ENCODE measurements at places on chromosomes 3 and 15.
A peak's percentile ranks its signal among the peaks of the same experiment; 100 is the strongest.

DNA sequence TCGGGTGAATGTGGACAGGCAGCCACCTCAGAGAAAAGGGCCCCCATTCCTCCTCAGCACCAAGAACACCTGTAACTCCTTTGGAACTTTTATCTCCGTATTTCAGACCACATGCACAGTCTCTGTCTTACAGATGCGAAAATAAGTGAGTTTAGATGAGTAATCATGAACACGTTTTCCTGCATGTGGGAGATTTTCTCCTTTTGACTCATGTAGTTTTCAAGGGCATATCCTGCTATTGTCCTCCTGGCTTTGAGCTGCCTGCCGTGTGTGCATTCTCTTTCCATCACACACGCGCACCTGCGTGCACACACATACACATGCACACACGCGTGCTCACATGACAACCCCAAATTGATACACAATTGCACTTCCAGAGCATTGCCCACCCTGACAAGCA, 239.2 kb downstream of the GABRG3 start:
- DNase-seq = no peak

- no peak for DNase-seq
Measured at GRCh38 chr15:27956285-27956684, 142.8 kb downstream of the OCA2 start.

- no peak for DNase-seq
Measured at GRCh38 chr15:82540984-82541431, 751 bp upstream of the RPS17 start.

GRCh38 chr15:68795298-68795848, 25.3 kb downstream of the ANP32A start:
- DNase-seq = no peak

DNA sequence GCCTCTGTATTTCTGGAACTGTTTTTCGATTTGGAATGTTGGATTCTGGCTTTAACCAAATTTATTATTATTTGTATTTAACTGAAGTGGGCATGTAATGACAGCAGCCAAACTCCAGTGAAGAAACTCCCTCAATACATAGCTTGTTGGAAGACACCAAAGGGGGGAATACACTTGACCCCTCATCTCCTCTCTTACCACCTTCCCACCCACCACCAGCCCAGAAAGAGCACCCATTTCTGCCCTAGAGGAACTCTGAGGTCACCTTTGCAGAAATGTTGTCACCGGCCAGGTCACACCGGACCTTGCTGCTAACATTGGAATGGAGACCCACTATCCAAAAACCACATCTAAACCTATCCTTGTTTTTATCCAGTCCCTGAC, 58.6 kb upstream of the CA12 start:
- no peak for DNase-seq

DNA sequence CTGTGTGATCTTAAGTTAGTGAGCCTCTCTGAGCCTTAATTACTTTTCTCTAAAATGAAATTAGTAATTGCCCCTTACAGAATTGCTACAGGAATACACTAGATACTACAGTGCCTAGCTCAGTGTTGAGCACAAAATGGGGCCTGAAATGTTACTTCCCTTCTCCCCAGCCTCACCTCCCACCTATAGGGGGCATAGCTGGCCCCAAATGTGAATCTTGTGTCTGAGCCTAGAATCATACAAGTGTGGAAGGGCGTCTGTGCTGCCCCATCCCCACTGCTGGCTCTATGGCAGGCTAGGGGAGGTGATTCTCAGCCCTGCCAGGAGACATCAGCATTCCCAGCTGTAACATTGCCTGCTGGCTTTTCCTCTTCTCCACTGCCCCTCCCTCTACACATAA, 42.7 kb downstream of the IFT122 start:
- peak; percentile 22 for DNase-seq

GRCh38 chr3:111325160-111325718, 216.8 kb upstream of the CD96 start:
- no peak for DNase-seq

DNA sequence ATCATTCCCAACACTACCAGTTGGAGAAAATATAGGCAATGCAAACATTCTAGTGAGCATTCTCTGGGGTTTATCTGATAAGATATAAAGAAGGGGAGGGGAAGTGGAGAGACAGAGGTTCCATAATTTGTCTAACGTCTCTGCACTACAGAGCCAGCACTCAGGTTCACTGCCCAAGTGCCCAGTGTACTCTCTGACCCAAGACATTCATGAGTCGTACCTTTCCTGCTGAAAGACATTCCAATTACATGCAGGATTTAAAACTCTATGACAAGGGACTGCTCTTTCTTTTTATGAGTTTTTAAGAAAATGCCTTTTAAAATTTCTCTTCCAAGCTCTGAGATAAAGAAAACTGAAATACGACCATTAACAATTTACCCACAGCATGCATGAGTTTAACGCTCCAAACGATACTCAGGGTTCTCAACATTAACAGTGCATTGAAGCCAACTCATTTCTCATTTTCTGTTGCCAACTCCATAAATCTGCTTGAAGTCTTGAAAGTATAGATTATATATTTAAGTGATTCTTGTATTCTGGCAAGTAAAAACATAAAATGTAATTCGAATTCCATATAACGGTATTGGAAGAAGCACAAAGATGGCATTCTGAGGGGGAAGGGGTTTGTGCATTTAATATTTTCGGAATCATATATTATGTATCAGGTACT, 193.4 kb downstream of the SUCLG2 start:
- DNase-seq = no peak

DNA sequence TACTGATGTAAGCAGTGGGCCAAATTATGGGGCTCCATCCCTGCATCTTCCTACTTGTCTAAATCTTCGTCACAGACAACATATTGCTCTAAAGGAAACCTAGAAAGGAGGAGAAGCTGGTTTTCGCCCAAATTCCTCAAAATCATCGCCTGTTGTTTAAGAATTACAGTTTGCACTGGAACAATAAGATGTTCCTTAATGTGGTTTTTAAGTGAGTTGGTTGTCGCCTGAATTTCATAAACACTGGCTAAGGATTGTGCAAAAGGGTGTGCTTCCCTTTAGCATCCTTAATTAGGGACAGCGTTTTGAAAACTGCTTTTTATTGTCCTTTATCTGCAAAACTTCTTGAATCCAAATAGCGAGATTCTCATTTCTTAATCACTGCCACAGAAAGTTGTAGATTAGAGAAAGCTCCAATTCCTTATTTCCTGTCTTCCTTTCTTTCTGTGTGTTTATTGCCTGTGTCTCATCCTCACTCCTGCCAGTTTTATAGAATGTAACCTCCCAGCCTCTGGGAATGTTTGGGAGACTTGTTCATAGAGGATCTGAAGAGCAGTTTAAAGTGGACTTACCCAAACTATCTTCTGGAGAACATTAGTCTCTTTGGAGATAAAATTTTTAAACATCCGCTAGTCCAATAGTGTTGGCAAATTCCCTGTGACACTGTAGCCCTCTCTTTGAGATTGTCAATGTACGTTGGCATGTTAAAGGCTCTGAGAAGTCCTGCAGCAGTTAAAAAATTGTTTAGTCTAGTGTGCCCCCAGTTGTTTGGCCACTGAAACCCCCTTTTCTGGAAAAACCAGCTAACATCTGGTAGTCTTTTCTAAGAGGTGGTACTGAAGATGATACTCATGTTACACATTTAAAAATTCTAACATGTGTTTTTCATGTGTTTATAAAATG, 50.4 kb downstream of the FLNB start:
- no peak for DNase-seq

- DNase-seq = no peak
Measured at GRCh38 chr3:35707904-35708303, 68.6 kb downstream of the ARPP21 start.

- DNase-seq = no peak
Measured at GRCh38 chr15:69602921-69603320, 150.3 kb downstream of the RPLP1 start.

GRCh38 chr3:146050691-146051090, 110.3 kb downstream of the PLOD2 start:
- DNase-seq = no peak

DNA sequence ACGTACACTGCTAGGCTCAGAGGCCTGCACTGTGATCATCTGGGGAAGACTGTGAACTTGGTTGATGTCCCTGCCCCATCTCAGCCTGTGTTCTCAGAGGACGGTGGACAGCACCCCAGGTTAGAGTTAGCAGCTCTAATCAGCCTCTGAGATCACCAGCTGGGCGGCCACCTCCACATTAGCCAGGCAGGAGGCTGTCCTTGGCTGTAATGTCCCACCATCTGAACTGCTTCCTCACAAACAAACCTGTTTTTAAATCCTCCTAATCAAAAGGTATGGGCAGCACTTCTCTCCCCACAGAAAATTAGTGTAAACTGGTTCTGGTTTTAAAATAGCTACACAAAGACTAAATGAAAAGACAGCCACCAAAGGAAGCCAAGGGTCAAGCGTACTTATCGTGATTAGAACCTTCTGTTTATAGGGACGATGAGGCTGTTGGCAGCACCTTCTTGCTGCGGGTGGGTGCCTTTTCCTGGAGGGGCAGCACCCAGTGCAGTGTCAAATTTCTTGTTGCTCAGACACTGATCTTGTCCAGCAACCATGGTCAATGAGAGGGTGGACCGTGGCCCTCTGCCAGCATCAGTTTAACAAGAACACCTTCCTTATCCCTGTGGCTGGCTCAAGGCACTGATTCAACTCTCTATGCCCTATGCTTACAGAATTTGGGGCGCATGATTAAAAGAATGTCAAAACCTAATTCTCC, 24.6 kb downstream of the ACSBG1 start:
- DNase-seq = no peak

- DNase-seq = no peak
Measured at GRCh38 chr3:176587089-176587488, 610.2 kb downstream of the TBL1XR1 start.

- DNase-seq = no peak
Measured at GRCh38 chr3:21847005-21847404, 96.0 kb upstream of the ZNF385D start.

GRCh38 chr3:132553826-132554225, 43.2 kb upstream of the ACKR4 start:
- no peak for DNase-seq

GRCh38 chr3:63960048-63960711, 48.0 kb upstream of the SCAANT1 start:
- no peak for DNase-seq

- DNase-seq = no peak
Measured at GRCh38 chr3:15903759-15904720, 106.3 kb upstream of the ANKRD28 start.

GRCh38 chr3:46724424-46724823, 6.8 kb upstream of the PRSS50 start:
- DNase-seq = no peak

- no peak for DNase-seq
Measured at GRCh38 chr3:126208606-126209256, 28.3 kb upstream of the ALDH1L1 start.

DNA sequence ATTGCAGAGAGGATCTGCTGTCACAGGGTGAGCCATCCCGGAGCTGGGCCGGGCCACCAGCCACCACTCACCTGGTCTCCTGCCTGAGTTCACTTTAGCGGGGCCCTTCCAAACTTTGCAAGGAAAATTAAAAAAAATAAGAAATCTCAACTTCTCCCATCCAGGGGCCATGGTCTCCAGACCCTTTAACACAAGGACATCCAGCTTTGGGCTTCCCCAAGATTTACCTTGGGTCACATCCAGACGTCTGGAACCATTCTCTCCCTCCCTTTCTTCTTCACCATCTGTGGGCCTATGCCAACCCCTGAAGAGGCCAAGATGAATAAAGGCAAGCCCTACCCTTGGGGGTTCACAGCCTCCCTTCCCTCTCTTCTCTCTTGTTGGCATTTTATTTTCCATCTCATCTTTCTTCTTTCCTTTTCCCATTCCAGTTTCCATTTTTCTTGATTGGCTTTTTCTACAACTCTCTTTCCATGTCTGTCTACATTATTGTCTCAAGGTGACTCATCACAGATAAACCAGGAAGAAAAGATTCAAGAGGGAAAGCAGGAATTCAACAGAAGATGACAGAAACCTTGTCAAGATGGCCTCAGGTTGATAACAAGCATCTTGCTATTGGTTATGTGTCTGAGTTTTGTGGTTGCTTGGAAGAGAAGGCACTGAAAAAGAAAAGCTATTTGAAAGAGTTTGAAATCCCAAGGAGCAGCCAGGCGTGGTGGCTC, 49.5 kb downstream of the ITGA11 start:
- DNase-seq = no peak

DNA sequence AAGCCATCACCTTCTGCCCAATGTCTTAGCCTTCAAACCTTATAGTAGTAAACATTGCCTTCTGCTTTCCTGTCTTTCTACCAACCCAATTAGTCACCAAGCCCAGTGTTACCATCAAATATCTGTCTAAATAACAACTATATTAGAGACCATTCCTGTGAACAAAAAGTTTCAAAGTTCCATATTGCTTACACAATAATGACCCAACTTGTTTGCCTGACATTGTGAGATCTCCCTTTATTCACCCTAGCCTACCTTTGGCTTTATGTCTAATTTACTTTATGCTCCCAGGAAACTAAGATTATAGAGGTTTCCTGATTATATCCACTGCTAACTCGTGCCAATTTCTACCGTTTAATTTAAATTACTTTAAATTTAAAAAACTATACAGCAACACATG, 26.0 kb upstream of the KCNAB1 start:
- no peak for DNase-seq

- DNase-seq = peak; percentile 74
Measured at GRCh38 chr3:124780761-124781475, 50.7 kb downstream of the UMPS start.

DNA sequence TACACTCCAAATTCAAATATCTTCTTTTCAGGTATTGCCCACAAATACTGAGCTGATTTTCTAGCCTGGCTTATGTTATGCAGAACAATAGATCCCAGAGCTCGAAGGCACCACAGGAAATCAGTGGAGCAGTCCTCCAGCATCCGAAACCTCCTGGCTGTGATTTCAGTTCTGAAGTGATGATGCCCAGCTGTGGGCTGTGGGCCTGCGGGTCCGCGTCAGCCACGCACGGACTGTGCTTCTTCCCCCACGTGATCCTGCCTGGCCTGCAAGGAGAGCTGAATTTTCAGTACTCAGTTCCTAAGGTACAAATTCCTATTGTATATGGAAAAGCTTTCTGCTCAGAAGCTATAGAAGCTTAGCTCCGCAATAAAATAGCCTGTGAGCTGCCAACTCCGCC, 96.2 kb downstream of the OCA2 start:
- no peak for DNase-seq

- no peak for DNase-seq
Measured at GRCh38 chr3:72133329-72134011, 348.5 kb upstream of the PROK2 start.

DNA sequence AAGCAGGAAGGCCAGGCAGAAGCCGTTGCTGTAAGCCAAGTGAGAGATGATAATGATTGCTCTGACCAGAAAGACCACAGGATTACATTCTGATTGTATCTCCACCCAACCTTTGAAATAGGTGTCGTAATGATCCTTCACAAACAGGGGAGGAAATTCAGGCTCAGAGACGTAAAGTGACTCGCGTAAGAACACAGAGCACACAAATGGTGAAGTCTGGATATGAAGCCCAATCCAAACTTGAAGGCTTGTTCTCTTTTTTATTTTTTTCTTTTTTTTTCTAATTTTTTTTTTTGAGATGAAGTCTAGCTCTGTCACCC, 25.3 kb upstream of the PIAS1 start:
- DNase-seq = no peak

DNA sequence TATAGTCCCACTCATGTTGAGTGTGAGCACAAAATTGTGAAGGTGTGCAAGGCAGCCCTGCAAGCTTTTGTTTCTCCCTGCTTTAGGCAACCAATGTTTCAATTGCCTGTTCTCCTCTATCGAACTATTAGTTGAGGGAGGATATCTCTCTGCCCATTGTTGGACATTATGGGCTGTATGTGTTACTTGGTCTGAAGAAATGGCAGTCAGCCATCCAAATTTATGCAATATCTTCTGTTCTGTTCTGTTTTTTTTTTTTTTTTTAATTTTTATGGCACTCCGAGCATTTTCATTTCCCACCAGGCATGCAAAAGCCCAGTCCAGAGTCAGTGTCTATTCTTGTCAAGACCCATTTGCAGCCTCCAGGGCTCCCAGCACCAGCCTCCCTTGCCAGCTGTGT, 44.0 kb downstream of the ANAPC13 start:
- no peak for DNase-seq

Data from SK-N-DZ (cell line).